ENCODE measurements at places on chromosomes 1 and 21.

DNA sequence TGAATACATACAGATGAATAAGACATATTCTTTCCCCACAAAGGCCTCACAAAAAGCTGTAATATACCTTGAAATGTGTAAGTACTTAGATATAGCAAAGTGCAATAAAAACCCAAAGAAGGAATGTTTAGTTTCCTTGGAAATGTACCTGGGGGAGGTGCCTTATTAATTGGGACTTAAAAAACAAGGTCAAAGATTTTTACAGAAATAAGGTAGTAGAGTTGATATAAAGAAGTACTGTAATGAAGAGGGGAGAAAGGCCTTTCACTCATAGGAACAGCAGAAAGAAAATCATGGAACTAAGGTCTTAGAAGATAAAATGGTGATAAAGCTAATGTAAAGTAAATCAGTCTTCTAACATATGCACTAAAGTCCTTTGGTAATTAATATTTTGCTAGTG is 153.9 kb upstream of the B3GALT2 start:
- no peak for DNase-seq

DNA sequence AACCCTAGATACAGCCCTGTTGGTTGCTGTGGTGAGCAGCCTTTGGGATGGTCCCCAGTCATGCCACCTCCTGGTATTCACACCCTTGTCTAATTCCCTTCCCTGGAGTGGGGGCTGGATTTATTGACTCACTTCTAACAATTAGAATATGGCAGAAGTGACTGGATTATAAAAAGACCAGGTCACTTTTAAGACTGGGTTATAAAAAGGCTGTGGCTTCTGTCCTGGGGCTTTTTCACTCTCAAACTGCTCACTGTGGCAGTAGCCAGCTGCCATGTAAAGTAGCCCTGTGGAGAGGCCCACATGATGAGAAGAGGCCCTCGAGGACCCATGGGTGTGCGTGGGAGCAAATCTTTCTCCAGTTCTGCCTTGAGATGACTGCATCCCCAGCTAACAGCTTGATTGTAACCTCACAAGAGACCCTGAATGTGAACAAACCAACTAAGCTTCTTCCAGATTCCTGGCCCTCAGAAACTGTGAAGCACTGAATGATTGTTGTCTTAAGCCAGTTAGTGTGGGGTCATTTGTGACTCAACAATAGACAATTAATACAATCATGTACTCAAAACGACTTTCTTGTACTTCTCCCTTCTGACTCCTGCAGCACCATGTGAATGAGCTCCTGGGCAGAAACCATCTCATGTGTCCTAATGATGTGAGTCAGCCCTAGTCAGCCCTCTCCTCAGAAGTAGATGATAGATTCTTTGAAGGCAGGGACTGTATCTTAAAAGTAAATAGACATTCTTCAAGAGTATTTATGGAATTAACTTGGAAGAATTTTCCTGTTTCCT is 234.9 kb downstream of the TNR start:
- no peak for DNase-seq

- no peak for DNase-seq
Observed at GRCh38 chr1:186605762-186606350, 74.4 kb downstream of the PTGS2 start.

- no peak for DNase-seq
Observed at GRCh38 chr1:102185260-102185659, 188.5 kb upstream of the OLFM3 start.

Data from right lobe of liver (tissue), 6 donors.